ENCODE measurements at places on chromosomes 12 and 14.

GRCh38 chr14:87148655-87149054 is 844.3 kb downstream of the GALC start:
- no peak for DNase-seq

- no peak for DNase-seq
Measured at GRCh38 chr12:108948367-108948766, 68.5 kb downstream of the DAO start.

GRCh38 chr12:117000316-117000715 is 89.6 kb downstream of the FBXW8 start:
- no peak for DNase-seq

DNA sequence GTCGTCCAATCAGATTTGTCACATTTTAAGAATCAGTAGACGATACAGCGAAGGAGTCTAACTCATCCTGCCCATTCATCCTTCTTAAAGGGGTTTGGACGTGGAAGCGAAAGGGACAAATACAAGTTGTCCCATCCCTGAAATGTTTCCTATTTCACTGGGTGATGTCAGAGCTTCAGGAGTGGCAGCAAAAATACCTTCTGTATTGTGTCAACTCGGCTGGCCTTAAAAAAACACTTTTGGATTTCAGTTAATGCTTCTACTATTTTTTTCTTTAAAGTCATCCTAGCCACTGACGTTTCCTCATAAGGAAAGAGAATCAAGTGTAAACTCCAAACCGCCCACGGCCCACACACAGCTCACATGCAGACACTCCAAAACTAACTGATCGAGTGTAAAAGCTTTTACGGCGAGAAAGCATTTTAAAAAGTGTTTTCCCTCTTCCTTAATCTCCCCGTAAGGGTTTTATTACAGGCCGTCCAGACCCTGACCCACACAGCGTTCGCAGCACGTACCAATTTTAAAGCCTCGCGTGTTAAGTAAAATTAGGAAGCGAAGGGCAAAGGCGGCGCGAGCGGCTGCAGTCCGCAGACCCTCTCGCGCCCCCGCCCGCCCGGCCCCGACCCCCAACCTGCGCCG is 593 bp downstream of the CFL2 start:
- DNase-seq = no peak

DNA sequence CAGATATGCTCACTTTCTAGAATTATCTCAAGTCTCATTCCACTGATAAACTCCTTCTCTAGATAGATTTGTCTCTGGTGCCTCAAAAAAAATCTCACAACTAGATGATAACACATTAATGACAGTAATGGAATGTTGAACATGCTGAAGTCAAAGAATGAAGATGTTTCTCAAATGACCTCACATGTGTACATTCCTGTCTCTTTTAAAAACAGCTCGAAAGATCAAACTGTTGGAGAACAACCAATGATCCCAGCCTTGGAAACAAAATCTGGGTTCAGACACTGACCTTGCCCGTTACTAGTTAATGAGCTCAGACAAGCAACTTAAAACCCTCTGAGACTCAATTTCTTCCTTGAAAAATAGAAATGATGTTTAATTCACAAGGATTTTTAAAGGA is 44.7 kb upstream of the KCNJ8 start:
- DNase-seq = no peak

DNA sequence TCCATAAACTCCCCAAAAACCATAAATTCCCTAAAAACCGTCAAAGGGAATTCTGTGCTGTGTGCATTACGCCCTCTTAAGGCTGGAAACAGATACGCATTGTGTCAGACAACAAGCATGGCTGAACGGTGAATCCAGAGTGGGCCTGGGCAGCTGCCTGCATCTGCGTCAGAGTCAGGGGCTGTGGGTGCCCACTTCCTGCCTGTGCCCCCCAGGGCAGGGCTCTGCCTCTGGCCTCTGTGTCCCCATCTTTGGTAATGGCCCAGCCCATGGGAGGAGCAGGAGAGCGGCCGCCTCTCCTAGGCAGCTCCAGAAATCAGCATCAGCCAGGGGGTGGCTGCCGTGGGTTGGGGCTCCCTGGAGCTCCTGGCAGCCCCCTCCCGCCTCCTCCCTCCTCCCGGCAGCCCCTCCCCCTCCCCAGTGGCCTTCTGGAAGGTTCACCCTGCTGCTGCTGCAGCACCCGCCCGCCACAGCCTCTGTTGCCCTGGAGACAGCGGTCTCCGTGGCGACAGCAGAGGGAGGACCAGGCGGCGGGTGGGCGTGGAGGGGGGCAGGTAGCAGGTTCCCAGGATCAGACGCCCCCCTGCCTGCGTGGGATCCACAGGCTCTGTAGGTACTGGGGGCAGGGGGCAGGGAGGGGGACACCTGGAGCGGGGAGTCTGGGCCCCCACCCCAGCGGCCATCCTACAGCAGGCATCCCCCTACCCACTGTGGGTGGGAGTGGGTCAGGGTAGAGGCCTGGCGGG is 5.9 kb downstream of the MMP17 start:
- DNase-seq = no peak

GRCh38 chr14:60344751-60345150 is 95.7 kb downstream of the PPM1A start:
- DNase-seq = no peak

- DNase-seq = no peak
Measured at GRCh38 chr14:100531152-100532121, 55.8 kb downstream of the BEGAIN start.

- no peak for DNase-seq
Measured at GRCh38 chr12:16350682-16351081, 3.2 kb downstream of the MGST1 start.

DNA sequence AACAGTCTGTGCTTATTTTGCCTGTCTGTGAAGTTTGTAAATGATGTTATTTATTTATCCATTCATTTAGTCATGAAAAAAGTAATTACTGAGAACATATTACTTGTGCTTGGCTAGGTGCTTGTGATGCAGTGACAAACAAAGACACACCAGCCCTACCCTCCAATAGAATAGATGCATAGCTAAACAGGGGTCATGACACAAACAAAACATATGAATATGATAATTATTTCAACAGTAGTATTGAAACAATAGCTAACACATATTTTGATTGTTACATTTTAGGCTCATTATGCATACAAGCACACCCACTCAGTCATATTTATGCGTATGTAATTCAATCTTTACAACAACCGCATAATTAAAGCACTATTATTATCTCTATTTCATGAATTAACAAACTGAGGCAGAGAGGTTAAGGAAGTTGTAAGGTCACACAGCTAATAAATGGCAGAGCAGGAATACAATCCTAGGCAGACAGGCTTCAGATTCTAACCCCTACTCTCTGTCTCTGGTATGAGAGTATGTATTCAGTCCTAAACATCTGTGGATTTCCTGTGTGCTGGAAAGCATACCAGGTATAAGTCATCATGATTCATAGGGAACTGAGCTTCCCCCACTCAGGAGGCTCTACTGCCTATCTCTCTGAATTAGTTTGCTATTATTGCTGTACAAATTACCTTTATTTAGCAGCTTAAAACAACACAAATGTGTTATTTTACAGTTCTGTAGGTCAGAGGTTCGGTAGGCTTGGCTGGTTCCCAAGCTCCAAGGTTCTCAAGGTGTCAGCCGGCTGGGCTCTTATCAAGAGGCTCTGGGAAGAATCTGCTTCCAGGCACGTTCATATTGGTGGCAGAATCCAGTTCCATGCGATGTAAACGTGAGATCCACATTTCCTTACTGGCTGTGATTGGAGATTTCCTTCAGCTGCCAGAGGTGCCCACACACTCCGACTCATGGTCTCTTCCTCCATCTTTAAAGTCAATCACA is 509.4 kb downstream of the GALC start:
- DNase-seq = no peak

- no peak for DNase-seq
Measured at GRCh38 chr12:108378926-108379325, 39.8 kb upstream of the CMKLR1 start.

DNA sequence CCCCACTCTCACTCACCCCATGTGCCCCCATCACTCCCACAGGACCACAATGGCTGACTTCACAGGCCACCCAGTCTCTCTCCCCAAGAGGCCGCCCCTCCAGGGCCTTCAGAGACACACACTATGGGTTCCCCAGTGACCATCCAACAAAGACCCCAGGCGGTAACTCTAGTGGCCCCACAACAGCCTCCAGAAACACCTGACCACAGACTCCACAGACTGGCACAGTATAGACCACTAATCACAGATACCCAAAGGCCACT is 3.0 kb downstream of the ZNF605 start:
- no peak for DNase-seq

DNA sequence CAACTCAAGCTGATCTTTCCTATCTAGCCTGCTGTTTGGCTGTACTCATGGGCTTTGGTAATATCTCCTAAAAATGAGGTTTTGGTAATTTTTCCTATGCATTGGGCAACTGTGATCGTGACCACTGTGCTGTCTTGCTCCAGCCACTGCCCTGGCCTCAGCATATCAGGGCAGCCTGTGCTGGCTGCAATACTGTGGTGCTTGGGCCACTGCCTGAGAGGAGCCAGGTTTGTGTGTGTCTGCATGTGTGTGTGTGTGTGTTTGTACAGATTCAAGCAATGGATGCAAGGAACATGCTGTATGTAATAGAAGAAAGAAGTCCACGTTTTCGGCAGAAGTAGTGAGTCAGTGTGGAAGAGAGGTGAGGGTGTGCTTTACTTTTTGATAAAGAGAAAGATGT is 13.0 kb downstream of the ERG28 start:
- DNase-seq = peak; percentile 52

- no peak for DNase-seq
Measured at GRCh38 chr14:66078006-66078405, 408.2 kb upstream of the CCDC196 start.

DNA sequence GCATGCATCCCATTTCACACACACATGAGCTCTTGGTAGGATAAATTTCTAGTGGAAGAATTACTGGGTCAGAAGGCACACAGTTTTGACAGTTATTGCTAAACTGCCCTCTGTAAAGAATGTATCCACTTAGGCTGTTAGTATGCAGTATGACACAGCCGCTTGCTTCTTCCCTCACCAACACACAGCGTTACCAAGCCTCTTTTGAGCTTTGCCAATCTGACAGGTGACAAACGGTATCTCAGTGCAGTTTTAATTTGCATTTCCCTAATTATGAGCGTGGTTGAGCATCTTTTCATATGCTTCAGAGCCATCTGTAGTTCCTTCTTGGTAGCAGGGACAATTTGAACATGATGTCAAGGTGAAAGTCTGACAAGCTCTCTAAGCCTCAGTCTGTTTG is 42.9 kb downstream of the HRK start:
- DNase-seq = no peak

DNA sequence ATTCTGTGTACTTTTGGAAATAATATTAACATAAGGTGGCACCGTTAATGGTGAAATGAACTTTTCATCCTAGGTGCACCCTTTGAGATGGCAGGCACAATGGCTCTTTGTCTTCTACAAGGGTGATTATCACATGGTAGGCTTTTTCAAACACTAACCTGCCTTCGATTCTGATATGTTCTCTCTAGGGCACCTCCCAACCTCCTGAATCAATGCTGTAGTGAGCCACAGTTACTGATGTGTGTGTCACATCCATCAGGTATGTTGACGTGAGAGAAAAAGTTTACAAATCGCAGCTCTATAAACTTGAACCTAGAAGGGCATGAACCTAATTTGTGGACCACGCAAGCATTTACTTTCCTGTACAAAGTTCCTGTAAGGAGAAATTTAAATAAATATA is 25.4 kb downstream of the PDE3A start:
- DNase-seq = no peak

DNA sequence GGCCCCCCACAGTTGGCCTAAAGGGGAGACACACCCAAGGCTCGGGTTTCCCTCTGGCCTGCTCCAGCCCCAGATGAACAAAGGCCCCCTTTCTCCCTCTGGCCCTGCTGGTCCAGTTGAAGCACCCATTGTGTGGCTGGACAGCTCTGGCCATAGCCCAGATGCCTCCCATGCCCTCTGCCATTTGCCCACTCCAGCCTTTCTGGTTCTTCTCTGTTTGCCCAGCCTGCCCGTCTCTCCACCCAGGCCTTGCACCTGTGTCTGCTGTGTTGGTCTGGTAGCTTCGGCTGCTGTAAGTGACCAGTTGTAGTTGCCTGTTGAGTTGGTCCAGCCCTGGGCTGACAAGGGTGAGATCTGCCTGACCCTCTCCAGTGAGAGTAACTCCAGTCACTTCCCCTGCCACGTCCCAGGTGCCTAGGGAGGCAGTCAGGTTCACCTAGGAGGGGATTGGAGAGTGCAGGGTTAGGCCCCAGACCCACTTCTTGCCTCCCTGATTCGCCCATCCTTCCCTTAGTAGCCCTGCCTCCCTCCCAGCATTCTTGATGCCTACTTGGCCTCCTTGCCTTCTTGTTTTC is 3.0 kb downstream of the B4GALNT1 start:
- DNase-seq = no peak

- DNase-seq = no peak
Measured at GRCh38 chr14:49931523-49931922, 38.6 kb downstream of the ARF6 start.

DNA sequence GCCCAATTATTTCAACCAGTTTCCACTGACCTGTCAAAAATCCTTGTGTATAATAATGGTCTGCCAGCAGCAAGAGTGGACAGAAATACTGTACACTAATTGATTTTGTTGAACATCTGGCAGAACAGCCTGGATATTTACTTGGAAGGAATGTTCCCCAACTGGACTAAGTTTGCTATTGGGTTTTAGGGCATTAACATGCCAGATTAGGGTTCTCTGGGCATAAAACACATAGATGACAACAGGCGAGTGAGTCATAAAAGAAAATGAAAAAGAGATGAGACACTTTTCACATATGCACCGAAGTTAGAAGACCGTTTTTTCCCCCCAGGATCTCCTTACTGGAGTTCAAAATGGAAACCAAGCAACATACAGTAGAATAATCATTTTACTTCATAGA is 236.3 kb upstream of the NAV3 start:
- DNase-seq = no peak

DNA sequence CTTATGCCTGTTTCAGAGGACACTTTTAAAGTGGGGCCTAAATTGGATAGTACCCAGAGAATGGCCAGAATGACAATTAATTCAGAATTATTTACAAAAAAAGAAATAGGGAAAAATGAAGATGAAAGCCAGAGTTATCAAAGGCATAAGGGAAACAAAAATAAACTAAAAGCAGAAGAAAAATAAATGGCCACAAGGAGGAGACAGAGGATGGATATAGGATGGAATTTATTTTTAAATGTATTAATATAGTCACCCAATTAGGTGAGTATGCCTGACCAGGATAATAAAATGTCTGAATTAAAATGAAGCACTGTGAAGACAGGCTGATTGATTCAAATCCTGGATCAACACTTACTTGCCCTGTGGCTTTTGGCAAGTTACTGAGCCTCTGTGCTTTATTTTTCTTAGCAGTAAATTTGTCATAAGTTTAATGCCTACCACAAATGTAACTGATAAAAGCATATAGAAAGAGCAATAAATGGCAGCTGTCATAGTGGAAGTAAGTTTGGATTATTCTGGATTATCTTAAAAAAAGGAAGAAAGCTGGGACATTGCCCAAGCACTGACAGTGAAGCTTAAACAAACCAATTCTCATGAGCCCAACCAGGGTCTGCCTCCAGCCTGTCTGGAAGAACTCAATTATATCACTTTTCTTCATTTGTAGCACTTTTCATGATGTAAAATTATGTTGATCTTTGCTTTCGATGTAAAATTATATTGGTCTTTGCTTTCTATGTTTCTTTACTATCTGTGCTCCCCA is 3.5 kb downstream of the CLEC9A start:
- DNase-seq = no peak

- no peak for DNase-seq
Measured at GRCh38 chr14:77459072-77459723, 1.3 kb downstream of the AHSA1 start.

All from vagina (tissue), 2 donors.